ENCODE measurements at places on chromosomes 13 and 19.

DNA sequence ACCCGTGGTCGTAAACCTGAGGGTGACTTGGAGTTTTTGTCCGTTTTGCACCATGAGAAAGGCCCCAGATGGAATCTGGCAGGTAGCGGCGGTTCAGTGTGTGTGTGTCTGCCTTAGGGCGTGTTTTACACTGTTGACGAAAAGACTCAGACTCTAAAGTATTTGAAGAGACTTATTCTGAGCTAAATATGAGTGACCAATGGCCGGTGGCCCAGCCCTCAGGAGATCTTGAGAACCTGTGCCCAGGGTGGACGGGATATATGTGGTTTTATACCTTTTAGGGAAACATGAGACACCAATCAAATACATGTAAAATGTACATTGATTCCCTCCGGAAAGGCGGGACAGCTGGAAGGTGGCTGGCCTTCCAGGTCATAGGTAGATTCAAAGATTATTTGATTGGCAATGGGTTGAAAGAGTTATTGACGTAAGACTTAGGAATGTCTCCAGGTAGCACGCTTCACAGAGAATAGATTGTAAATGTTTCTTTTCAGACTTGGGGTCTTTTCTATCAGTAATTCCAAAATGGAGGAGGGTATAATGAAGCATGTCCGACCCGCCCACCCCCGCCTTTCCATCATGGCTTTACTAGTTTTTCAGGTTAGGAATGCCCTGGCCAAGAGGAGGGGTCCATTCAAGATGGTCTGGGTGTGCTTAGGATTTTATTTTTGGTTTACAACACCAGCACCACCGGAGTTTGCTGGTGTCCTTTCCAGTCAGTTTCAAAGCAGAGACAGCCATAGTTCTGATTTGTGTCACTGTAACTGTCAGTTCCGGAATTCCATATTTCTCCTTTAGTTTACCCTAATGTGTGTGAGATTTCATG lies 1.0 kb upstream of the ZNF529 start:
- peak; percentile 34 for ATAC-seq

DNA sequence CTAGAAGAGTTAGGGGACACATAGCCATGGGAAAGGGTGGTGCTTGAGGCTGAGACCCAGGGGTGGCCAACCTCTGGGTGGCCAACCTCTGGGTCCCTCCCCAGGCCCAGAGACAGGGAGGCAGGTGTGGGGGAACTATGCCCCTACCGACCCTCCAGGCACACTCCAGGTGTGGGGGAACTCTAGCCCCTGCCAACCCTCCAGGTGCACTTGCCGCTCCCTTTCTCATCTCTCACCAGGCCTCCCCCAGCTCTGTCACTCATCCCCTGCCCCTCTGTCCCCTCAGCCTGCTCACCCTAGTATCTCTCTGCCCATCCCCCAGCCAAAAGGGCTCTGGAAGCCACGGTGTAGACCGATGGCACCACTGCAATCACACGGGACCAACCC lies 10.6 kb upstream of the VSTM2B start:
- no peak for ATAC-seq

- ATAC-seq = no peak
Observed at GRCh38 chr13:101751488-101751887, 299.0 kb downstream of the ITGBL1 start.

GRCh38 chr19:7242601-7243258 lies 51.5 kb downstream of the INSR start:
- ATAC-seq = no peak

- ATAC-seq = no peak
Observed at GRCh38 chr13:22929381-22930126, 251.2 kb upstream of the SGCG start.

- no peak for ATAC-seq
Observed at GRCh38 chr13:37950016-37950415, 80.4 kb upstream of the TRPC4 start.

GRCh38 chr19:35756377-35757230 lies at the start of gene HSPB6:
HSPB6 (minus strand) TSS chr19:35757029; CDS start chr19:35757008, 21 bp downstream.
- no peak for ATAC-seq

DNA sequence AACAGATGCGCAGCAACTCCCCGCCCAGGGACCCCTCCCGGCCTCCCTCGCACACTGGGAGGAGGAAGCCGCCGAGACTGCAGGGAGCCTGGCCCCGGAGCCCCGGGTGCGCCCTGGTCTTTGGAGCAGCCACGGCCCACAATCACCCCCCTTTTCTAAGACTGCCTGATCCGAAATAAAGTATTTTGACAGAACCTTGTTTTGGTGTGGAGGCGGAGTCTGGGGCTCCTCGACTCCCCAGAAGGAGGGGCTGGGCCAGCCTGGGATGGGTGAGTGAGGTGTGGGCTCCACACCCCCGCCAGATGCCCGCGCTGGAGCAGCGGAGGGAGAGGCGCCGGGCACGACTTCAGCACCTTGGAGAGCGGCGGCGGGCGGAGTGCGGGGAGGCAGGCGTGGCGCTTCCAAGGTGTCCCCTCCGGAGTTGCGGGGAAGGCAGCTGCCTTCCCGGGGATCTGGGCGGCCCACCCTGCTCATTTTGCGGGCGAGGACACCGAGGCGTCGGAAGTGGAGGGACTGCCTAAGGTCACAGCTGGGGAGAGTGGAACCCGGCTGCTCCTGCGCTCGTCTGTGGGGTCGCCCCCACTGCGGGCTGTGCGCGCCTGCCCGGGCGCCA lies 9.4 kb downstream of the SIRT6 start:
- ATAC-seq = peak; percentile 69

DNA sequence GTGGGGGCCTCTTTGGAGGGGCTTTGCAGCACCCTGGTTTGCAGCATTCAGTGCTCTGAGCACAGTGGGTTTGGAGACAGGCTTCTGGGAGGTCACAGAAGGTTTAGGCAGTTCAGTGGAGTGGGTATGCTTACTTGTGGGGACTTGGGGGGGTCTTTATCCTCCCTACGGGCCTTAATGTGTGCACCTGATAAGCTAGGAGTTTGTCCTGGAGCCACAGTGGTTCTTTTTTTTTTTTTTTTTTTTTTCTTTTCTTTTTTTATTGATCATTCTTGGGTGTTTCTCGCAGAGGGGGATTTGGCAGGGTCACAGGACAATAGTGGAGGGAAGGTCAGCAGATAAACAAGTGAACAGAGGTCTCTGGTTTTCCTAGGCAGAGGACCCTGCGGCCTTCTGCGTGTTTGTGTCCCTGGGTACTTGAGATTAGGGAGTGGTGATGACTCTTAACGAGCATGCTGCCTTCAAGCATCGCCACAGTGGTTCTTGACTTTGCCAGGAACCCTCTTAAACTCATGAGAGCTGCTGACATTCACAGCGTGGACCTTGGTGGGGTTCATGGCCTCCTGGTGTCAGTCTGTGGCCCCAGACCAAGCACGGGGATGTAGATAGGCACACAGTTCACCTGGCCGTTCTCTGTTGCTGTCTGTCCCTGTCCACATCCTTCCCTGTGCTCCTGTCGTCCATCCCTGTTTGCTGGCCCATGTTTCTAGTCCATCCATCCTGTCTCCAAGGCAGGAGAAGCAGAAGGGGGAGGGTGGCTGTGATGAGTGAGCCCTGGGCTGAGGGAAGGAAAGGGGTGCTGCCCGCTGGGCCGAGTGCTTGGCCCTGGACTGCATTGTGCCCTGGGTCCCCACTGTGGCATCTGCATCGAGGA lies 2.7 kb downstream of the EGLN2 start:
- no peak for ATAC-seq

DNA sequence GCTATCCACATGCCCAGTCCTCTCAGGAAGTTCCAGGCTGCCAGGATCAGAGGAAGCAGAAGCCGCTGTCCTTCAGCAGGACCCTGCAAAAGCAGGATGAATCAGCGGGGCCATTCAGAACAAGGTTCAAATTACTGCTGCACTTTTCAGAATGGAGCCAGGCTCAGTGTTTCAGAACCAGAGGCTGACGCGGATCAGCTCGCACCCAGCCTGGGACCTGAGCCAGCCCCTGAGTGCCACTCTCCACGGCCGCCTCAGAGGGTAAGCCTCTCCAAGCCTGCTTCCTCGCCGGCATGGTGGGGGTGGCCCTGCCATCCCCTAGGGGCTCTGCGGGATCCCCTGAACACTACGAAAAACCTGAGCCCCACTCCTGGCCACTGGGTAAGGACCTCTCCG lies 24.7 kb downstream of the RASA3 start:
- ATAC-seq = no peak

DNA sequence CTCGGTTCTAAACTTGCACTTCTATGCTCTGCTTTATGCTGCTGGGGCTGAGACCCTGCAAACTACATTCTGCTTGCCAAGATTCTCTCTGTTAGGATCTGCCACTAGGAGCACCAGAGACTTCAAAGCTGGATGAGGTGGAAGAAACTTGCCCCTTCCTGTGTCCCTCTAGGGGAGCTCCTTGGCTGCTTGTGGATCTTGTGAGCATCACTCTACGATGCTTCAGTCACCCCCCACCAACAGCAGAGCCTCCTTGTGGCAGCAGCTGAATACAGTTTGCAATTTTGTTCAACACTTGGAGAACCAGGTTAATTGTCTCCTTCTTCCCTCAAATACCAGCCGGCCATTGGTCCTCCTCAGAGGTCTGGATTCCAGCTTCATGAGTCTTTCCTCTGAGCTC lies 310.6 kb downstream of the FGF14 start:
- no peak for ATAC-seq

DNA sequence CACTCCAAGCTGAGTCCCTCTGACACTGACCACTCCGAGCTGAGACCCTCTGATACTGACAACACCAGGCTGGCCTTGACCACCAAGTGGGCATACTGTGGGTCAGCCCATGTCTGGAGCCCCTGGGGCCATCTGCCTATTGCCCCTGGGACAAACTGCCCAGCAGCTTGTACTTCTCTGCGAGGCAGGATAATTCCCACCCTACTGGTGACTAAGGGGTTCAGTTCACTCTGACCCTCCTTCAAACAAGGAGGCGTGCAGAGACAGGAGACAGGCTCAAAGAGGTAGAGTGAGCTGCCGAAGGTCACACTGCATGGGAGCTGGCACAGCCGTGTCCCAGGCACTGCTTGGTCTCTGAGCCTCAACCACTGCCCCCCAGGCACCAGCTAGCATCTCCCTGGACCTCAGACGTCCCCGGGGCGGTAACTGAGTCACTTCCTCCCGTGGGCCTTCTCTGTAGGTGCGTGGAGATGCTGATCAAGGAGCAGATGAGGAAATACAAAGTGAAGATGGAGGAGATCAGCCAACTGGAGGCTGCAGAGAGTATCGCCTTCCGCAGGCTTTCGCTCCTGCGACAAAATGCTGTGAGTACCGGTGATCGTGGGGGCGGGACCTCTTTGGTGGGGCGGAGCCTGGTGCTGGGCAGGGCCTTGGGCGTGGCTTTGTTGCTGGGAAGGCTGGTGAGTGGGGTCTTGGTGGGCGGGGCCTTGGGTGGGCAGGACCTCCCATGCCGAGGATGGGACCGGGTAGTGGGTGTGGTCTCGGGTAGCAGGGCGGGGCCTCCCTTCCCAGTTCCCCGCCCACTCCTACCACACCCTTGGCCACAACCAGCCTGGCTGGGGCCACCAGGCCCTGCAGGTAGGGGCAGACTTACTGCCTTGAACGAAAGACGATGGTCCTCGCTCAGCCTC lies 5.8 kb upstream of the USE1 start:
- peak; percentile 11 for ATAC-seq

GRCh38 chr13:33050161-33050560 lies 33.9 kb downstream of the KL start:
- ATAC-seq = no peak

GRCh38 chr19:14769201-14769600 lies 9.2 kb downstream of the ADGRE2 start:
- no peak for ATAC-seq

- no peak for ATAC-seq
Observed at GRCh38 chr13:77328819-77329132, 1.9 kb upstream of the MYCBP2 start.

- no peak for ATAC-seq
Observed at GRCh38 chr13:31807090-31807541, 67.8 kb downstream of the RXFP2 start.

- ATAC-seq = no peak
Observed at GRCh38 chr13:36414461-36414860, 17.8 kb upstream of the CCNA1 start.

GRCh38 chr19:3178377-3178972 lies at the start of gene S1PR4:
S1PR4 (plus strand) TSS chr19:3178769; CDS start chr19:3178793, 24 bp downstream.
- peak; percentile 42 for ATAC-seq

GRCh38 chr19:10981252-10981895 lies 20.5 kb downstream of the SMARCA4 start:
- no peak for ATAC-seq

DNA sequence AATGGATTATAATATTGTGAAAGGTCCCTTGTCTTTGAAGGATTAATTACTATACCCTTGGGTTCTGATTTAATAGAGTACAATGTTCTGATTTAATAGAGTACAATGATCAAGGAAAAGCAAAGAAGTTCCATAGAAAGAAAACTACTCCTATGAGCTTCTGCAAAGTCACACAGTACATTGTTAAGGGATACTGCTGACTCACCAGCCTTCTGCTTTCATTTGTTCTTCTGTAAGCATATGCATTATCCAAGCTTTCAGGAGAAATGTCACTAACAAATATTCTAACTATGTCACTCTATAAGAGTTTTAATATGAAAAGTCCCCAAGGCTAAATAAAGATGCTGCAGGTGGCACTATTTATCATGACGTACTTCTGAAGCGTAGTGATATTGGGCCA lies 396.7 kb downstream of the RFC3 start:
- no peak for ATAC-seq
